ENCODE measurements at places on chromosomes 2 and 18.

GRCh38 chr2:168948621-168949212 is 47.6 kb downstream of the G6PC2 start:
- no peak for DNase-seq

- DNase-seq: no peak
Observed at GRCh38 chr2:239834143-239834542, 191.0 kb downstream of the NDUFA10 start.

GRCh38 chr2:24793761-24794435 is 673 bp downstream of the CENPO start:
- DNase-seq: no peak

GRCh38 chr2:196422361-196422760 is 217.2 kb upstream of the CCDC150 start:
- no peak for DNase-seq

DNA sequence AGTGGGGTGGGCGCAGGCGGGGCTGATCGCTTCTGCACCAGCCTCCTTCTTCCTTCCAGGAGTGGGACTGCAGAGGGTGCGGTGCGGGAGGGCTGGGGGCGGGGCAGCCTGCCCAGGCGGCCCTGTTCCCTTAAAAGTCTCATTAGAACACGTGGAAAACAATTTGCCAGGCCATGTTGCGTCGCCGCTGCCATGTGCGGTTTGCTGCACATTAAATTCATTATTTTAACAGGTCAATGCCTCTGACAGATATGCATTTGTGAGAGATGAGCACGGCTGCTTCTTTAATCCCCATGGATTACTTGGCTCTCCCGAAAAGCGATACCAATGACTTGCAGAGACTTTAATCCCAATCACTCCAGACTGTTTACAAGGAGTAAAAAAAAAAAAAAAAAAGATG is 139.0 kb downstream of the CELF4 start:
- no peak for DNase-seq

DNA sequence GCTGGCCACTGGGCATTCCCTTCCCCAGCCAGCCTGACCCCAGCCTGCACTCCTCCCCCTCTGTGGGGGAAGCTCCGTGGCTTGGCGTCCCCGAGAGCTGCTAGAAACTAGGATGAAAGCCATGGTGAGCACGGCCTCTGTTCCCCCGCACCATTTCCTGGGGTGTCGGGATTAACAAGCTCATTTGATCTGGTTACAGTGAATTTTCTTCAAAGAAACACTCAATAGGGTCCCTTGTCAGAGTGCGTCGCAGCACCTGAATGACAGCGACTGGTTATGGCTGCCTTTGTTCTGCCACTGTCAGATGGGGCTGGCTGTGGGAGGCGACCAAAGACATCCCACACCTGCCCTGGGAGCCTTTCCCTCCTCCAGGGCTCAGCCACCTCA is 7.7 kb upstream of the ALPI start:
- DNase-seq: no peak

GRCh38 chr18:27544206-27544605 is 359.1 kb upstream of the CHST9 start:
- DNase-seq: no peak

DNA sequence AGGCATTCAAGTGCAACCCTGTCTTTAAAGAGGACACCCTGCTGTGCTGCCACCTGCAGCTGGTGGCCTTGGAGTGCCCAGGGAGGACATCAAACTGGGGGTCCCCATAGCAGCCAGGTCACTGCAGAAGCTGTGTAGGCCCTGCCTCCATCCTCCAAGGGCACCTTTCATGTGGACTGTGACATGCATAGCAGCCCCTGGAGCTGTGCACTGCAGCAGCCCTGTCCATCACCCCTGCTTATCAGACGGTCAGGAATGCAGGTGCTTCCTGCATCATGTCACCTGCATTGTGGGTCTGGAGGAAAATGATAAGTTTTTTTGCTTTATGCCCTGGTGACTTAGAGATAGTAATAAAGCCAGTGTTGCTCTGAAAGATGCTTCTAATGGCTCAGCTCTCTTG is 155.7 kb downstream of the DYSF start:
- no peak for DNase-seq

DNA sequence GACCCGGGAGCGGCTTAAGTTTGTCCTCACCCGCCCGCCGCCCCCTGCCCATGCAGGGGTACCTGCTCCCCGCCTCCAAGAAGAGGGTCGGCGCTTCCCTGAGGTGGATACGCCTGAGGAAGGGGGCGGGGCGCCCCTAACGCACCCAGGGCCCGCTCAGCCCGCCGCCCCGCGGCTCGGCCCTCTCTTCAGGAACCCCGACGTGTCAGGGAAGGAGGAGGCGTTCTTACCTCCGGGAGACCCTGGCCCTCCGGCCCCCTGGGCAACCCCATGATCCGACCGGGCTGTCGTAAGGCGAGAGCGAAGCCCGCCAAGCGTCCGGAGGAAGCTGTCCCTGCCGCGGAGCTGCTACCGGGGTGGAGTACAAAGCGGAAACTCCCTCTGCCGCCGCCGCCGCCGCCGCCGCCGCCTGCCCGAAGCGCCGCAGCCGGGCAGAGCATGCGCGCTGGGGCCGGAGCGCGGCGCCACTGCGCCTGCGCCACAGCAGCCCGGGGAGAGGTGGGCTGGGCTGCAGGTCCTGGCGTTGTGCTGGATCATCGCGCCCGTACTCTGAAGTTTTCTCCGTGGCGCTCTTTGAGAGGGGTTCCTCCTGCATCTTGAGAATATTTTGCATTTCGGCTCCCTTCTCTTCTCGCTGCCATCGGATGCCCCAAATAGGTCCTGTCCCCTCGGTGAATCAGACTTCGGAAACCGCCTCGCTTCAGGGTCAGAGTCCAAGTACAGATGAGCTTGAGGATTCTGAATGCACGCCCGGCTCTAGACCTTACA is at the start of gene CCDC93:
Gene CCDC93, minus strand, starts transcription at position 347 of the 768 bp plus-strand sequence. Its CDS starts 75 bp downstream, at position 272.
- DNase-seq: peak; percentile 86

DNA sequence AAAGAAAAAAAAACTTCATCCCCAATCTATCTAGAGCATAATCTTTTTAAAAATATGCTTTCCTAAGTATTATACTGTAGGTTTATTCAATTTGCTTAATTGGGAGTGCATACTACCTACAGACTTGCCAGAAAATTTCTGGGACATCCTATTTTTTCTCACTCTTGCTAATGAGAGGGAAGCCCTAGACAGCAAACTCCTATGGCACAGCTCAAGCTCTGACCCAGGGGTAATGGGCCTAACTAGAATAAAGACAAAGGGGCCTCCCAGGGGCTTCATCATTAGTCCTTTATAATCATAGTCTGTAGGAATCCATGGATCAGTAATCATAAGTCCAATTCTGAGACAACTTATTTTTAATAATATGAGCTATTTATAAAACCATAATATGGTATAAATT is 142.6 kb upstream of the ITGA4 start:
- no peak for DNase-seq

- DNase-seq: no peak
Observed at GRCh38 chr2:219419331-219420197, 1.4 kb downstream of the DES start.

GRCh38 chr18:60669938-60670337 is 297.4 kb upstream of the MC4R start:
- DNase-seq: no peak
